ENCODE measurements at places on chromosomes 2 and 18. TPM values are rescaled to one million over a fixed set of nuclear protein-coding genes. Genes with fewer than 3 reads are reported as not detected.

The NDUFV2 gene
- total RNA-seq, result 106 TPM

The SERPINB3 gene
- total RNA-seq, result not detected

The TWSG1 gene
- 37.6 TPM for total RNA-seq

The PRADC1 gene
- 15.5 TPM for total RNA-seq

The EFHD1 gene
- total RNA-seq, result 10.7 TPM

The ATP8B1 gene
- total RNA-seq, result 30.7 TPM

DNA sequence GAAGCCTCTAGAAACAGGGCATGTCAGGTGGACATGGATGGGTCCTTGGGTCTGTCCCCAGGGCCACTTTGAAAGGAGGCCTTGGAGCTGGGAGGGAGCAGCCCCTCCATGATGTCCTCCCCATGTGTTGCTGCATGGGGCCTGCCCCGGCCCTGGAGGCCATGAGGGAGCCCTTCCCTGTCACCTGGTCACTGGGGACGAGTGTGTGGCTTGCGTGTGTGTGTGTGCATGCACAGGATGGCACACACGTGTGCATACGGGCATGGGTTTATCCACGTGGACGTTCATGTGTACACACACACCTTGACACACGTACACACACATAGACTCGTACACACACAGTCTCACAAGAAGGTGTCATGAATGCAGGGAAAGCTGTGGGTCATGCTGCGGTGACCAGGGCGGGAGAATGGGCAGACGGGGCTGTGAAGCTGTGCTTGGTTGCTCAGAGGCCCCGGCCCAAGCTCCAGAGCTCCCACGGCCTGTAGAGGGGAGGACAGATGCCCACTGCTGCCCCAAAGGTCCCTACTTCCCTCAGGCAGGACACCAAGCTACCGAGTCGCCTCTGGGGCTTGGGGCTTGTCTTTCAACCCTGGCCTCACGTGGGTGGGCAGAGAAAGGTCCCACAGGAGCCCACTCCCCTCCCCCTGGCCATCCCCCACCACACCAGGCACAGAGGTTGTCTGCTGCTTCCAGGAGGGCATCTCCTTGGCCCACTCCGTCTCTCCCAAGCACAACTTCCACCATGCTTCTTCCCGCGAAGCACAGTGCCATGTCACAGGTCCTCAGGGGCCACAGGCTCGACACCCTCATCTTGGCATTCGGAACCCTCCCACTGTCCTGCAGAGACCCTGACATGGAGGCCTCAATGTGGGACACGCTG lies 42.3 kb upstream of the GPC1 start:
- no peaks in the 10 kb centered on the region for H3K36me3 ChIP-seq
- H3K4me3 ChIP-seq, result no peak overlapping the region

GRCh38 chr2:11945139-11946126 lies 199.0 kb downstream of the LPIN1 start:
- H3K27me3 ChIP-seq, result no peaks in the 10 kb centered on the region
- no peak overlapping the region for H3K27ac ChIP-seq
- H3K36me3 ChIP-seq, result no peaks in the 10 kb centered on the region
- no peaks in the 10 kb centered on the region for H3K4me1 ChIP-seq
- H3K4me3 ChIP-seq, result peak overlapping the region; percentile 3

- no peaks in the 10 kb centered on the region for H3K27me3 ChIP-seq
- peaks cover 64% of the 10 kb centered on the region for H3K4me1 ChIP-seq
- H3K4me3 ChIP-seq, result no peak overlapping the region
- H3K27ac ChIP-seq, result peak overlapping the region; percentile 58
These were observed 117.1 kb downstream of the ZFP36L2 start for GRCh38 chr2:43109261-43109743.

- H3K27me3 ChIP-seq, result no peaks in the 10 kb centered on the region
- no peak for DNase-seq
- no peak overlapping the region for H3K27ac ChIP-seq
- H3K4me3 ChIP-seq, result no peak overlapping the region
- no peaks in the 10 kb centered on the region for H3K36me3 ChIP-seq
- H3K4me1 ChIP-seq, result no peaks in the 10 kb centered on the region
These were observed 344.0 kb downstream of the DSC3 start for GRCh38 chr18:30698571-30698970.

DNA sequence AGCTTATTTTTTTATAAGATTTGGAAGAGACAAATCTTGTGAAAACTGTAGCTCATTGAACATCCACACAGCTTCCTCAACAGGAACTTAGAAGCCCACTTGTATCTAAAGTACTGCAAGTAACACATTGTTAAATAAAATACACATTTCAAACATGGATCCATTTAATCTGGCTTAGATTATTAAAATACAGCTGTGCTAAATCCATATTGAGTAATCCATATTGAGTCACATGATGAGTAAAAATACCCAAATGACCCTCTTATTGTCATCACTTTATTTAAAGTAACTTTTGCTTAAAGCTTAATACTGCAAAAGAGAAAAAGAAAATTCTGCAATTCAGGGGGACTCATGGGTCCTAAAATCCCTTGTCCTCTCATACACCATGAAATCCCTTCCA lies 133.3 kb downstream of the OSR1 start:
- H3K27ac ChIP-seq, result no peak overlapping the region
- H3K27me3 ChIP-seq, result no peaks in the 10 kb centered on the region
- no peak overlapping the region for H3K4me3 ChIP-seq
- H3K36me3 ChIP-seq, result no peaks in the 10 kb centered on the region
- DNase-seq, result no peak

DNA sequence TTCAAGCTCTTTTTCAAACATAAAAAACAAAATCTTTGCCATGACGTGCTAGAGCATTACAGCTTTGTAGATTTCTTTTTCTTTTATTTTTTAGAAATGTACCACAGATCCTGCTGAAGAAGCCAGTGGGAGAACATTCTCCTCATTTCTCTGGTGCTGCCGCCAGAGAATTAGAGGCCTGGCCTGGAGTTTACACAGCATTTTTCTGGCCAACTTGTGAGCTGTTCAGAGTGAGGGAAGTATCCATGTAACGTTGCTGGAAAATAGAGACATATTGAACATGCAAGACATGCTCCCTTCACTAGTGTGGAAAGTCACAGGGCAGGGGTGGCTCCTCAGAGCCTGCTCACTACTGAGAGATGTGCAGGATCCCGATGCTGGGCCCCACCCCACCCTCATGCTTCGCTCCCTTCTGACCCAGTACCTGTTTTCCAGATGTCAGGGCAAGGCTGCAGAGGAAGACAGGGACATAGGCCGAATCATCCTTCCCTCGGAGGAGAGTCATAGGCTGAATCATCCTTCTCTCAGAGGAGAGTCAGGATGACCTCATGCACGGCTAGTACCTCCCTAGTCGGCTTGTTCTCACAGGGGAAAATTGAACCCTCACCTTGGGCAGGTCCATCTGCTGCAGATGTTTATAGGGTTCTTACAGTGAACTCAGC lies 298.5 kb downstream of the INSIG2 start:
- DNase-seq, result no peak
- no peaks in the 10 kb centered on the region for H3K36me3 ChIP-seq
- no peaks in the 10 kb centered on the region for H3K27me3 ChIP-seq
- no peak overlapping the region for H3K4me3 ChIP-seq

- H3K36me3 ChIP-seq, result peaks cover 94% of the 10 kb centered on the region
- no peaks in the 10 kb centered on the region for H3K4me1 ChIP-seq
- H3K4me3 ChIP-seq, result no peak overlapping the region
- no peak for DNase-seq
- H3K27me3 ChIP-seq, result no peaks in the 10 kb centered on the region
These were observed 73.1 kb upstream of the POMC start for GRCh38 chr2:25241452-25241851.

GRCh38 chr2:24199968-24200590 lies 25.2 kb downstream of the FAM228A start:
- no peak overlapping the region for H3K27ac ChIP-seq
- H3K27me3 ChIP-seq, result no peaks in the 10 kb centered on the region
- peaks cover 27% of the 10 kb centered on the region for H3K36me3 ChIP-seq
- H3K4me1 ChIP-seq, result no peaks in the 10 kb centered on the region

- DNase-seq, result no peak
- H3K4me1 ChIP-seq, result no peaks in the 10 kb centered on the region
- no peak overlapping the region for H3K4me3 ChIP-seq
- no peaks in the 10 kb centered on the region for H3K36me3 ChIP-seq
- no peak overlapping the region for H3K27ac ChIP-seq
- H3K27me3 ChIP-seq, result no peaks in the 10 kb centered on the region
These were observed 50.3 kb upstream of the CDH20 start for GRCh38 chr18:61282926-61283325.

DNA sequence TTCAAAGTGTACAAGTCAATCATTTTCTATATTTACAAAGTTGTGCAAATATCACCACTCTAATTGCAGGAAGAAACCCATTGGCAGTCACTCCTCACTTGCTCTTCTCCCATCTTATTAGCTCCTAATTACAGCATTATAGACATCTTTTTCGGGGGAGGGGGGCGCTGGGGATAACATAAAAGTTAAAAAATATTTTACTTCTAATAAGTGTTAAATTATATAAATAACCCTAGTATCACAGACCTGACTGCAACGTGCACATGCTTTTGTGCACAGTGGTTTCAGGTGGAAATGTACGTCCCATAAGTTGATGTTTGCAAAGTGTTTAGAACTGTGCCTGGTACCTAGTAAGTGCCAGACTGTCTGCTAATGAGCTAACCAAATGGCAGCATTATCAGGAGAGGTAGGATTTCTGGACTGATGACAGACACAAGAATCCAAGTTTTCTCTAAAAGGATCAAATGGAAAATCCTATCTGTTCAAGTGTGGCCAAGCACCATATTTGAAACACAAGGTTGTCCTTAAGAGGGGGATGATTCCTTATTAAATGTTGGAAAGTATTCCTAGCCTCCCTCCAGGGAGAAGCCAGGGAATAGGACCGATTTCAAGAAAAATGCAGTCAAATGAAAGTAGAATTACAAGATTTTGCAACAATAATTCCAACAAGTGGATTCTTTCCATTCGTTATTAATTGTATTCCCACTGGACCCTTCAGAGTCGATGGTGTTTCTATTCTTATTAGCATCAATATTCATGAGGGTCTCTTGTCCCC lies 70.0 kb downstream of the ACKR3 start:
- H3K36me3 ChIP-seq, result no peaks in the 10 kb centered on the region
- no peak overlapping the region for H3K27ac ChIP-seq
- H3K4me3 ChIP-seq, result no peak overlapping the region
- no peaks in the 10 kb centered on the region for H3K4me1 ChIP-seq

DNA sequence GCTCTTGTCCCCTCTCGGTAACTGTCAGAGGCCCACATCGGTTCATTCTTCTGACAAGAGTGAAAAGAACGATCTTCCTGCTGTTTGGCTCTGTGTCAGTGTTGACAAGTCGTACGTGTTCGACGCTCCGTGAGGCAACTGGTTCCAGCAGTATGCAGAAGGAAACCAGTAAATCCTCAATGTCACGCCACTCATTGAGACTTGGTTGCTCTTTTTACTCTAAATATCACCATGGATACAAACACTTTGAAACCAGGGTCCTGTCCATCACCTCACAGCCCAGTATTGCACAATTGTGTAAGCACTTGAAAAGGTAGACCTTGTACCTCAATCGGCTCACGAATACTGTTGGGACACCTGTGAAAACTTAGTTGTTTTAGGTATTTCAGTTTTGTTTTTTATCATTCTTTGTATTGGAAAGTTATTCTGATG lies 136.4 kb downstream of the ZNF407 start:
- no peak overlapping the region for H3K27ac ChIP-seq
- no peak for DNase-seq
- no peaks in the 10 kb centered on the region for H3K27me3 ChIP-seq

DNA sequence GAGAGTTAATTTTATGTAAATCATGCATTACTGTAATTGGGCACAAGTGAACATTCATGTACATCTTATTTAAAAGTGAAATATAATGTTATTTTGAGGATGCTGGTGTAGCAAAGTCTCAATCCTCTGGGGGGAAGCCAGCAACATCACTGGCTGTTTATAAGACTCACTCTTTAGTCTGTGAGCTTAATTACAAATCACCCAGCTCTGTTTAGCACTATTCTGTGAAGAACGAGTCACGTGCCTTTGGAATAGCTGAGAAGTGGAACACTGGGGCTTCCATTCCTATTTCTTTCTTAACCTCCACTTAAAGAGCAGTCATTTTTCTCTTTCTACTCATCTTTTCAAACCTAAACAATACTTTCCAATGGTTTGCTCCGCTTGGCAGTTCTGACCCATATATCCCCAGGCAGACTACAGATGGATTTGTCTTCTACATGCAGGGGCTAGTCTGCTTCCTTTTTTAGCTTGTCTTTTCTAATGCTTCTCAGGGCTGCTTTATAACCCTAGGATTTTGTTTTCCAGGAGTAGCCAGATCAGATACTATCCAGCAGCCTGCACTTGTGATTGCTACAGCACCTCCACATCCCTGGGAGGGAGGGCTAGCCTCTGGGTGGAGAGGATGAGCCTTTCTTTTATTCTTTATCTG lies 95.3 kb upstream of the CAVIN2 start:
- no peaks in the 10 kb centered on the region for H3K36me3 ChIP-seq
- no peak overlapping the region for H3K27ac ChIP-seq
- H3K27me3 ChIP-seq, result no peaks in the 10 kb centered on the region
- no peak for DNase-seq

DNA sequence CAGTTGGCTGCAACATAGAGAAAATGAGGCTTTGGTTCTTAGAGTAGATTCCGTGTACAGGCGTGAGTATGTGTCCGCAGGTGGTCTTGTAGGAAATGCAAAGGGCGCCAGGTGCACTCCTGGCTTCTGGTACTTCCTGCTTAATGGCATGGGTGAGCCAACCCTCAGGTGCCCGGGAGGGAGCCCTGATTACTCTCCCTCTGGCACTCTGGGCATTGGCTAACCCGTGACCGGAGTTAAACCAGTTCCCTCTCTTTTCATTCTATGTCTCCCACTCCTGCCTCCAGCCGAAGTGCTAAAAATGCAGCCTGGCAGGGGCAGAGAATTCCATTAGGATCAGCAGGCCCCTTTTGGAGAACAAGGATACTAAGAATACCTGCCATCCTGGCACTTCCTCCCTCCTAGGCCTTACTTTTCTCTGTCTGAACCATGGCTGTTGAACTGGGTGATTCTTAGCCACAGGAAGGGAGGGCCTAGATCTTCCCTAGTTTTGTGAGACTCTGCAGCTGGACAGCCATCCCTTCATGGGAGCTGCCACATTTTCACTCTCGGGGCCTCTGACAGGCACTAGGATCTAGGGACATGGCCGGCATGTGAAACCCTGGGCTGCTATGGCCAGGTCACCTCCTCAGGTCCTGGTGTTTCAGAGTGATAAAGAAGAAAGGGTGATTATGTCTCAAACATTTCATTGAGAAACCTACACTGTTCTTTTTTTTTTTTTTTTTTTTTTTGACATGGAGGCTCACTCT lies 6.5 kb downstream of the MERTK start:
- no peak overlapping the region for H3K27ac ChIP-seq
- DNase-seq, result no peak
- no peak overlapping the region for H3K4me3 ChIP-seq
- H3K36me3 ChIP-seq, result no peaks in the 10 kb centered on the region
- peaks cover 39% of the 10 kb centered on the region for H3K4me1 ChIP-seq
- H3K27me3 ChIP-seq, result no peaks in the 10 kb centered on the region

All from upper lobe of right lung (tissue), 1 donor.